ENCODE measurements at places on chromosomes 1 and 21.

DNA sequence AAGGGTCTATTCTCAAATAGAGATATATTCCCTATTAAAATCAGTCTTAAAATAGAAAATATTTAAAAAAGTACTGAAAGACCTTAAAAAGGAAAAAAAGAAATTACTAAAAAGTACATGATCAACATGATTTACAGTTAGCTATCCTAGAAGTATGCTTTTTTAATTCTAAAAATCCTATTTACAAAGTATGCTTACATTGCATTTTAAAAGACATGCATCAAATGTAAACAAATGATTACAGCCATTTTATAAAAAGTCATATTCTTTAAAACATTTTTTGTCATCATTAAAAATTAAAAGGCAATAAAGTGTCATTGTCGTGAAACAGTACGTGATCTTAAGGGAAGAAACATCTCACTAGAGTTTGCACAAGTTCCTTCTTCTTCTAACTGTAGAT lies 7.9 kb upstream of the C1orf52 start:
- no peak for ATAC-seq

DNA sequence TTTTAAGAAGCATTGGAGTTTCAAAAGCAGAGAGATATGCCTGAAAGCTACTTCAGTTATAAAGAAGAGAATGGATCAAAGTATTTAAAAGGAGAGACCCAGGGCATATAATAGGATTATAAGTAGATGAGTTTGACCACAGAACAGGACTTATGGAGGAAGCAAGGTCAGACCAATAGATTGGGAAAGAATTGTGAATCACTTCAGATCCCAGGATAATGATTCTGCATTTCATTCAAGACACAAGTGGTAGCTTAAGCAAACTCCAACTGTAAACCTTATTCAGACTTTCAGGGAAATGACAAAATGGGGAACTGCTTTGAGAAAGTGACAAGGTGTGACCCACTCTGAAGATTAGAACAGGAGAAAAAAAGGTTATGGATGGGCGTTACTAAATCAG lies 18.9 kb upstream of the OR10J5 start:
- no peak for ATAC-seq

GRCh38 chr1:78447086-78447485 lies 43.7 kb upstream of the PTGFR start:
- no peak for ATAC-seq

- peak; percentile 86 for ATAC-seq
Measured at GRCh38 chr1:27525296-27526272, 35.6 kb upstream of the WASF2 start.

DNA sequence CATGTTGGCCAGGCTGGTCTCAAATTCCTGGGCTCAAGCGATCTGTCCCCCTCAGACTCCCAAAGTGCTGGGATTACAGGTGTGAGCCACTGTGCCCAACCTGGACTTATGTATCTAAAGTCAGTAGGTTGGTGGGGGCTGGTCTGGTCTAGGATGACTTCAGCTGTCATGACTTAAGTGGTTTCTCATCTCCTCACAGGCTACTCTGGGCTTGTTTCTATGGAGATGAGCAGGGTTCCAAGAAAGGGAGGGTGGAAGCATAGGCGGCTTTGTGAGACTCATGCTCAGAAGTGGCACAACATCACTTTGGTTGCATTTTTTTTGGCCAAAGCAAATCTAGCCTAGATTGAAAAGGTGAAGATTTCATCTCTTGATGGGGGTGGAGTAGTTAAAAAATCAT lies 115.9 kb upstream of the IVNS1ABP start:
- ATAC-seq, result no peak

- no peak for ATAC-seq
Measured at GRCh38 chr21:42161401-42161955, 57.5 kb upstream of the ABCG1 start.

DNA sequence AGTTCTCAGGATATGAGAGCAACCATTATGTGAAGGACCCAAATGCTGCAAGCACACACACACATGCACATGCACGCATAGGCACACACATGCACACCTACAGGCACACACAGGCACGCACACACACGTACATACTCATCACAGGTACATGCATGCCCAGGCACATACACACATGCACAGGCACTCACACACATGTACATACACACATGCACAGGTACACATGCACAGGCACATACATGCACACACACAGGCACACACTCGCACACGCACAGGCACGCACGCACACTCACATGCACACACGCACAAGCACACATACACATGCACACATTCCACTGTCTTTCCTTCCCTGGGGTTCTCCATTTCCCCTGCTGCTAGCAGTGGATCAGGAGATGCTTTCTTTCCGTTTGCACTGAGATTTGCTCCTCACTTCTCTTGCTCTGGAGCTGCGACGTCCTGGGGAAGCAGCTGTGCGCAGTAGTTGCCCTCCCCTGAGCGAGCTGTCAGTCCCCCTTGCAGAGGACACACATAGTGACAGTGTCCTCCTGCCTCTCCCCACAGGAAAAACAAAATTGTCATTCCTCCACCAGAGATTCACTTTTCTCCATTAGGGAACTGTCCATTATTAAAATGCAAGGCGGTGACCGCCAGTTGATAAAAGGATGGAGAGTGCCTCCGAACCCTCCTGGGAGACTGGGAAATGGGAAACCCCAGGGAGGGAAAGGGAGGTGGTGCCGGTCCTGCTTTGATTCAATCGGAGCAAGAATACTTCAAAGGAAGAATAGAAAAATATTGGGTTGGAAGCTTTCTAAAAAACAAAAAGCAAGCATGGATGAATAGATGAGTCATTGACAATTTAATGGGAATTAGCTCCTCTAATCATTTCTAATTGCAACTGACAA lies 69.5 kb downstream of the WDR4 start:
- ATAC-seq, result no peak

DNA sequence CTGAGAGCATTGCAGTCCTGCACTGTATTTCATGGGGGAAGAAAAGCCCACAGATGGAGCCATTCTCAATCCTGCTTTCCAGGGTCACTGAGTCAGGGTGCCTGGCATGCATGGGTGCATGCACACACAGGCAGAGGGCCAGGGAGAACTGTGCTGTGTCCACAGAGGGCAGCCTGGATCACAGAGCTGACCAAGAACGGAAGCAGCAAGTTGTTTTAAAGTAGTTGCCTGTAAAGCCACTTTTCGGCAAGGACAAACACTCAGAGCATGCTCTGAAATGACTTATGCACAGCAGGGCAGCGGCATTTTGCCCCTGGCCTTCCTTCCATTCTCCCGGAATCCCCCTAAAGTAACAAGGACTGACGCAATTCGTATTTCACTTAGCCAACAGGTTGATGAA lies 3.6 kb downstream of the ERG start:
- no peak for ATAC-seq

DNA sequence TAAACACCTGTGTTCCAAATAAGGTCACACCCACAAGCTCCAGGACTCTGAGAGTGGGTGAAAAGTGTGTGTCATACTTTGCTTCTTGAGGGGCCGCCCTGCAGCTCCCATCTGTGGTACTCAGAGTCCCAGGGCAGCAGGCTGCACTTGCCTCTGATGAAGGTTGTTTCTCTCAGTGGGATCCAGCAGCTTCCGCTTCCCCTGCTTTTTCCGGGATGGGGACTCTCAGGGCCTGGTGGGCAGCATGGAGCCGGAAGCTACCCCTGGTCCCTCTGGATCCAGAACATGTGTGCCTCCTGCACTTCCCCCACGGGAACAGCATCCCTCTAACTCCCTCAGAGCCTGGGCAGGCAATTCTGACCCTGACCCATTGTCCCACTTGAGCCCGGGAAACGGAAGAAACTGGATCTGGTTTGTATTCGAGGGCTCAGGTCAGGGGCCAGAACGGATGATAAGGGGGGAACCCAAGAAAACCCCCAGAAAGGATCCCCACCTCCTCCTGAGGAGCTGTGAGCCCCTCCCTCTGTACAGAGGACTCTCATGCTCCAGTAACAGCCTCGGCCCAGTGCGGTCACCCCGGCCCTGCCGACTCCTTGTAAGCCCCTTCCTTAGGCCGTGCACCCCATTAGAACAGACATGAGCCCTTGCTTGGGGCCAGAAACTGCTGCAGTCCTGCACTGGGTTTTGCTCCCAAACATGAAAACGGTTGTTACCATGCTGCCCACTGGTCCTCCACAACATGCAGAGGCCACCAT lies 189.5 kb upstream of the C1orf174 start:
- ATAC-seq, result no peak

DNA sequence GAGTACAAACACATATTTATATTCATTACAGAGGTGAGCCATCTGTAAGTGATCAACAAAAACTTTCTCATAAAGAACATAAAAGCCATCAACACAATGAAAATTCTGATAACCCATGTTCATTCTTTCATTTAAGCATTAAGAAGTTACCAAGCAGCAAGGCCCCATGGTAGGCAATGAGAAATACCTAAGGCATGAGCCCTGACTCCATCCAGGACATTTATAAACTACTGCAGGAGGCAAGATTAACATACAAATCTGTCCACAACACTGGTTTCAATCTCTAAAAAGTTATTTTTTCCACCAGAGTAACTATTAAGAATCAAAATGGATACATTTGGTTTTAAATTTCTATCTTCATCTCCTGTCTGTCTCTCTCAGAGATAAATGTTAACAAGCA lies 76.1 kb downstream of the SIPA1L2 start:
- no peak for ATAC-seq

DNA sequence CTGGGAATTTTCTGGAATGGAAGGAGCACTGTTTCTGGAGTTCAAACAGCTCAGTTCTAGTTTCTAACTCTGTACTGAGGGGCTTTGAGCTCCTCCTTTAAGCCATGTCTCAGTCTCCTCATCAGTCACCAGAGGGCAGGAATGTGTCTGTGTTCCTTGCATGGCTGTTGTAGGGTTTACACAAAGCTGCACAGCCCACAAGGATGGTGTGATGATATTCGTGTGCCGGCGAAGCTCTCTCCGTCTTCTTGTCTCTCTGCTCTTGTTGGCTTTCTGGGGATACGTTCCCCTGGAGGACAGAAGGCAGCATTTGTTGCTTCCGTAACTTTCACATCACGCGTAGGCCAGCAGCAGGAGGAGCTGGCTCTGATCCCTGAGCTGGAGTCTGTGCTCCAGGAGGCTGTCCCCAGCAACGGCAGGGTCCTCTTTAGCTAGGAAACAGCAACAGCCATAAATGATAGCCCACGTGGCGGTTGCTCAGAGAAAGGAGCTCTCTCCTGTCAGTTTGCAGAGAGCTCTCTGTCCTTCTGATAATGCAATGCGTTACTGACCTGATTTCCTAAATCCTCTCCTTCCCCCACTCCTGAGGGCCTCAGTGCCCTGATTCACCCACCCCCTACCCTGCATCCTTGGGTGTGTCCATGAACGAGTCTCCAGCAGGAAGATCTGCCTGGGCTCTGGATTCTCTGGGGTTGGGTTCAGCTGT lies 189.2 kb upstream of the VAMP3 start:
- ATAC-seq, result no peak

DNA sequence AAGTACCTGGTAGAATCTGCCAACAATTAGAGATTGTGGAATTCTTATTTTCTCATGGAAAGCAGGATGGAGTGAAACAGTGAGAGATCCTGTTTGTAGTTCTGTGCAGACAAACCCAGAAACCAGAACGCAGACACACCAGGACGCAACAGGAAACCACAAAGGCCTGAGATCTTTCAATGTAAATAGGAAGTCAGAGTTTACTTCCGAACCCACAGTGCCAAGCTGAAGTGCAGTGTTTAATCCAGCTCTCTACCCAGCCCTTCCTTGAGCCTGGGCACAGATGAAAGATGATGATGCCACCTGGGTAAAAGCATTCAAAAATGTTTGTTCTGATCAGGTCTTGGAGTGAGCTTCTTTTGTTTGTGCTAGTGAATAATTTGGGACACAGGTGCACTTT lies 244.2 kb upstream of the HOOK1 start:
- peak; percentile 80 for ATAC-seq

- ATAC-seq, result no peak
Measured at GRCh38 chr1:1245817-1246576, 525 bp downstream of the C1QTNF12 start.

DNA sequence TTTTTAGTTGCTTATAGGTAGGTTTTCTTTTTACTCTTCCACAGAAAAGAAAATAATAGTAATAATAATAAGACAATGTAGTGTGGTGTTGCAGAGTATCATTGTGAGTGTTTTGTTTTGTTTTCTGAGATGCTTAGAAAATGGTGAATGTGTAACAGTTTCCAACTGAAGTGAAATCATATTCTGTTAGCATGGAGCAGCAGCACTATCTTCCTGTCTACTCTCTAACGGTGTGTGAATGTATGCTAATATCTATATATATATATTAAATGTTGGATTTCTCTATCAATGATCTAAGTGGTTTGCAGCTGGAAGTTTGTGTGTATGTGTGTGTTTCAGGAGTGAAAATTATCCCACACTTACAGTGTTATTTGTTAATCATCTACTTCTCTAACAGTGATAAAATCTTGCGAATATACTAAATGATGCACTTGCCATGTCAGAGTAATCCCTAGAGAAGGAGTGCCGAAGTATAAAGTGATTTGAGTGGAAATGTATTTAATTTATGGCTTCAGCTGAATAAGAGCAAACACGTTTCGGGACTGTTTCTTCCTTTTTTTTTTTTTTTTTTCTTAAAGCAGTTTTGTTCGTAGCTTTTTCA lies 377 bp downstream of the SAMD13 start:
- no peak for ATAC-seq

- ATAC-seq, result no peak
Measured at GRCh38 chr1:177432897-177433296, 262.1 kb downstream of the BRINP2 start.

GRCh38 chr1:59355361-59355760 lies 58.5 kb downstream of the FGGY start:
- ATAC-seq, result peak; percentile 88

DNA sequence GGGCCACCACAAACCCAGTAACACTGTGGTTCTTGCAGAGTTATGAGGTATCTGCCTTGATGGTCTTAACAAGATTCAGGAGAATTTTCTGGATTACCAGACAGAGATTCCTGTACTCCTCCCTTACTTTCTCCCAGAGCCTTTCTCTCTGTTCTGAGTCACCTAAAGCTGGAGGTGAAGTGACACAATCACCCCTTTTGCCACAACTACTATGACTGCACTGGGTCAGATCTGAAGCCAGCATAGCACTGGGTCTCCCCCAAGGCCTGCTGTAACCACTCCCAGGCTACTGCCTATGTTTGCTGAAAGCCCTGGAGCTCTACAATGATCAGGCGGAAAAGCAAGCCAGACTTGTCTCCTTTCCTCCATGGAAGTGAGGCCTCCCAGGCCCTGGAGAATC lies 156.7 kb upstream of the NEGR1 start:
- no peak for ATAC-seq

DNA sequence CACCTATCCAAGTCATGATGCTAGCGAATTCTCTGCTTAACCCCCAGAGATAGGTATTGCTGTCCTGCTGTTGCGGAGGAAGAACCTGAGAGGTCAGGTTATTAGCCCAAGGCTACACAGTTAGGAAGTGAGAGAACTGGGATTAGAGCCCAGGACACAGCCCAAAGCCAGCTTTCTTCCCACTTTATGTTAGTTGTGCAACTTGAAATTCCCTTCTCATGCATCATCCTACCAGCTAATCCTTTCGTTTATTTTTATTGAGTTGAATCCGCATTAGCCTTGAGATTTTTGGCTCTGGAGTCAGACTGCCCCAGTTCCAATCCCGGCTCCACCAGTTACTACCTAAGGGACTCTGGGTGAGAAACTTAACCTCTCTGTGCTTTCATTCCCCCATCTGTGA lies 65.4 kb downstream of the PLEKHA6 start:
- no peak for ATAC-seq

- ATAC-seq, result no peak
Measured at GRCh38 chr21:46031484-46031883, 49.9 kb downstream of the COL6A1 start.

- no peak for ATAC-seq
Measured at GRCh38 chr1:52157582-52157981, 15.7 kb downstream of the ZFYVE9 start.

- no peak for ATAC-seq
Measured at GRCh38 chr1:228538831-228539230, 51.6 kb downstream of the RNF187 start.
